Ascending aorta (tissue), 2 donors: ENCODE measurements at places on chromosomes 2 and 18.

DNA sequence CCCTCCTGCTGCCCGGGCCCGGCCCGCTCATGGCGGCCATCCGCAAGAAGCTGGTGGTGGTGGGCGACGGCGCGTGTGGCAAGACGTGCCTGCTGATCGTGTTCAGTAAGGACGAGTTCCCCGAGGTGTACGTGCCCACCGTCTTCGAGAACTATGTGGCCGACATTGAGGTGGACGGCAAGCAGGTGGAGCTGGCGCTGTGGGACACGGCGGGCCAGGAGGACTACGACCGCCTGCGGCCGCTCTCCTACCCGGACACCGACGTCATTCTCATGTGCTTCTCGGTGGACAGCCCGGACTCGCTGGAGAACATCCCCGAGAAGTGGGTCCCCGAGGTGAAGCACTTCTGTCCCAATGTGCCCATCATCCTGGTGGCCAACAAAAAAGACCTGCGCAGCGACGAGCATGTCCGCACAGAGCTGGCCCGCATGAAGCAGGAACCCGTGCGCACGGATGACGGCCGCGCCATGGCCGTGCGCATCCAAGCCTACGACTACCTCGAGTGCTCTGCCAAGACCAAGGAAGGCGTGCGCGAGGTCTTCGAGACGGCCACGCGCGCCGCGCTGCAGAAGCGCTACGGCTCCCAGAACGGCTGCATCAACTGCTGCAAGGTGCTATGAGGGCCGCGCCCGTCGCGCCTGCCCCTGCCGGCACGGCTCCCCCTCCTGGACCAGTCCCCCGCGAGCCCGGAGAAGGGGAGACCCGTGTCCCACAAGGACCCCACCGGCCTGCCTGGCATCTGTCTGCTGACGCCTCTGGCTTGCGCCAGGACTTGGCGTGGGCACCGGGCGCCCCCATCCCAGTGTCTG, 767 bp downstream of the RHOB start:
- peak overlapping the region; percentile 96 for H3K27ac ChIP-seq
- no peak for DNase-seq
- H3K4me3 ChIP-seq: peak overlapping the region; percentile 80
- H3K4me1 ChIP-seq: peaks cover 3% of the 10 kb centered on the region

GRCh38 chr2:178629463-178629862, 149.2 kb downstream of the PLEKHA3 start:
- no peak for DNase-seq
- H3K27me3 ChIP-seq: no peaks in the 10 kb centered on the region
- H3K36me3 ChIP-seq: no peaks in the 10 kb centered on the region
- no peak overlapping the region for H3K4me3 ChIP-seq

DNA sequence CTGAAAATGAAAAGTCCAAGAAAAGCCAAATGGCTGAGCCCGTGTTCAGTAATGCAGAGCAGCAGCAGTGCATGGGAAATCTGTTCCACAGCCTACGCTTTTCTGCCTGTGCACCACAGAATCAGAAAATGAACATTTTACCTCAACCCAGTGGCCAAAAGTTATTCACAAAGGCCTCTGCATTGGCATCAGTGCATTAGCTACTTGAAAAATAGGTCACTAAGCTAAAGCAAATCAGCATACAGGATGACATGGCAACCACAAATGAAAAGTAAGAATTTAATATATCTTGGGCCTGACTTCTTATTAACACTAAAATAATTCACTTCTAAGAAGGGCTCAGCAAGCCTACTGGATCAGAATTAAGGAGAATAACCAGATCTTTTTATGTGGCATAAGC, 1145.3 kb upstream of the CHAC2 start:
- no peaks in the 10 kb centered on the region for H3K36me3 ChIP-seq
- H3K27me3 ChIP-seq: no peaks in the 10 kb centered on the region
- no peaks in the 10 kb centered on the region for H3K4me1 ChIP-seq

GRCh38 chr2:88329815-88330603, 122.5 kb downstream of the FOXI3 start:
- no peak for DNase-seq
- H3K27me3 ChIP-seq: no peaks in the 10 kb centered on the region
- H3K4me1 ChIP-seq: no peaks in the 10 kb centered on the region
- no peak overlapping the region for H3K4me3 ChIP-seq
- H3K27ac ChIP-seq: no peak overlapping the region

DNA sequence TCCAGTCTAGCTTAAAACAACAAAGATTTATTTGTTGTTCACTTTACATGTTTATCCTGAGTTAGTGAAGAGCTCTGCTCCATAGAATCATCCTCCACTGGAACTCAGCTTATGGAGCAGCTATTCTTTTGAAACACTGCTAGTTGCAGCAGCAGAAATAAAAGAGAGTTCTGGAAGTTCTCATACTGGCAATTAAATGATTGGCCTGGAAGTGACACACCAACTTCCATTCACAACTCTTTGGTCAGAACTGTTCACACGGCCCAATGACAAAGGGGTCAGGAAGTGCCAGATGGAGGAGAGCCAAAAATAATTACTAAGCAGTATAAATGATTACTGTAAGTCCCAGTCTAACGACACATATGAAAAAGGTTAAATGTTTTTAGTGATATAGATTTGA, 39.1 kb downstream of the FBXO11 start:
- no peak overlapping the region for H3K27ac ChIP-seq
- H3K27me3 ChIP-seq: no peaks in the 10 kb centered on the region
- H3K36me3 ChIP-seq: no peaks in the 10 kb centered on the region
- peaks cover 2% of the 10 kb centered on the region for H3K4me1 ChIP-seq
- DNase-seq: peak; percentile 73

GRCh38 chr2:191061381-191061980, 47.5 kb upstream of the STAT1 start:
- H3K27ac ChIP-seq: no peak overlapping the region
- no peaks in the 10 kb centered on the region for H3K27me3 ChIP-seq
- no peak for DNase-seq
- no peak overlapping the region for H3K4me3 ChIP-seq

- no peaks in the 10 kb centered on the region for H3K36me3 ChIP-seq
- DNase-seq: no peak
- no peaks in the 10 kb centered on the region for H3K27me3 ChIP-seq
- no peak overlapping the region for H3K27ac ChIP-seq
- no peak overlapping the region for H3K4me3 ChIP-seq
- H3K4me1 ChIP-seq: no peaks in the 10 kb centered on the region
Measured at GRCh38 chr2:160068906-160069305, 6.5 kb upstream of the PLA2R1 start.
